ENCODE measurements at places on chromosomes 12 and 14.

GRCh38 chr14:89252887-89253532, 164.0 kb downstream of the FOXN3 start:
- no peak for DNase-seq

DNA sequence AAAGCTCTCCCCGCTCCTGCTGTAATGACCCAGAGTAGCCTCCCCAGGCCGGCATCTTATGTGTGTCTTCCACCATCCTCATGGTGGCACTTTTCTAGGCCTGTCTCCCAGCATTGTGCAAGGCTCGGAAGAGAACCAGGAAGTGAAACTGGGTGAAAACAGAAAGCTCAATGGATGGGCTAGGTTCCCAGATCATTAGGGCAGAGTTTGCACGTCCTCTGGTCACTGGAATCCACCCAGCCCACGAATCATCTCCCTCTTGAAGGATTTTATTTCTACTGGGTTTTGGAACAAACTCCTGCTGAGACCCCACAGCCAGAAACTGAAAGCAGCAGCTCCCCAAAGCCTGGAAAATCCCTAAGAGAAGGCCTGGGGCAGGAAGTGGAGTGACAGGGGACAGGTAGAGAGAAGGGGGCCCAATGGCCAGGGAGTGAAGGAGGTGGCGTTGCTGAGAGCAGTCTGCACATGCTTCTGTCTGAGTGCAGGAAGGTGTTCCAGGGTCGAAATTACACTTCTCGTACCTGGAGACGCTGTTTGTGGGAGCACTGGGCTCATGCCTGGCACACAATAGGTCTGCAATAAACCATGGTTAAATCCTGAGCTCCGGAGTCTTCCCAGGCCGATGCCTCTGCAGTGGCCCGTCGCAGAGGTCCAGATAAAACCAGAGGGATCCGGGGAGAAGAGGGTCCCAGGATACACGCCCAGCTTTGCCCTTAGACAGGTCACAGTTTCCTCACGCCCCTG, 15.6 kb downstream of the ACVRL1 start:
- DNase-seq: no peak

DNA sequence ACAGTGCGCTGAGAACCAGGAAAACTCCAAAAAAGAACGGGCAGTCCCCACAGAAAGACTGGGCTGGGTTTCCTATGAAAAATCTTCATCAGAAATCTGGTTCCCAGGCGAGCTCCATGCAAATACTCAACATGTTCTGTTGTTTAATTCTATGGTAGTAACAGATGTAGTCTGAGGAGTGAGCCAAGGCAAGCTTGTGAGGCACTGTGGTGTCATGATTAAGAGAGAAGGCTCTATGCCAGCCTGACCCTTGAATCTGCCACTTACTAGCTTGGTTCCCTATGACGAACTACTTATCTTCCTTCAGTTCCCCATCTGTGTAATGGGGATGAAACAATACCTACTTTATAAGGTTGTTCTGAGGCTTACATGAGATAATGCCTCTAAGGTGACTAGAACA, 10.7 kb downstream of the POMT2 start:
- no peak for DNase-seq

- no peak for DNase-seq
Observed at GRCh38 chr12:69649529-69649928, 38.8 kb upstream of the LRRC10 start.

- no peak for DNase-seq
Observed at GRCh38 chr12:109680264-109681005, 33.2 kb upstream of the FAM222A start.

- DNase-seq: no peak
Observed at GRCh38 chr14:54839701-54840119, 62.9 kb downstream of the GCH1 start.

DNA sequence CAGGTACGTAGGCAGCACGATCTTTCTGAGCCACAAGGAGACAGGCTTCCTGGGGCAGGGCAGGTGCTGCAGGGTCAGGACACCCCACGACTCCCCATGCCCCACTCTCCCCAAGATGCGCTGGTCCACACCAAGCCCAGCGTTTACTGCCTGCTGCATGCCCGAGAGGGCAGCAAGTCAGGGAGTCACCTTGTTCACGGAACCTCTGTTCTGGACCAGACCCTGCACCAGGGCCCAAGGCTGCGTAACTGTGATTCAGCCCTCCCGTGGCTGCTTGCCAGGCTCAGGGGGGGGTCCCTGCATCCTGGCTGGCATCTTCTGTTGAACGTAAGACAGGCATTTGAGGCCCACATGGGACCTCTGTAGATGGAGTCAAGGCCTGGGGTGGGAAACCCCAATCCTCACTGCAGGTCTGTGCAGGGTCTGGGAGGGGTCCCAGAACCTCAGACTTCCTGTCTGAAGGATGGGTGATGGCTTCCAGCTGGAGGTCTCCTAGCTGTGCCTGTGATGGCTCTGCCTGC, 228.6 kb upstream of the RTL1 start:
- no peak for DNase-seq

DNA sequence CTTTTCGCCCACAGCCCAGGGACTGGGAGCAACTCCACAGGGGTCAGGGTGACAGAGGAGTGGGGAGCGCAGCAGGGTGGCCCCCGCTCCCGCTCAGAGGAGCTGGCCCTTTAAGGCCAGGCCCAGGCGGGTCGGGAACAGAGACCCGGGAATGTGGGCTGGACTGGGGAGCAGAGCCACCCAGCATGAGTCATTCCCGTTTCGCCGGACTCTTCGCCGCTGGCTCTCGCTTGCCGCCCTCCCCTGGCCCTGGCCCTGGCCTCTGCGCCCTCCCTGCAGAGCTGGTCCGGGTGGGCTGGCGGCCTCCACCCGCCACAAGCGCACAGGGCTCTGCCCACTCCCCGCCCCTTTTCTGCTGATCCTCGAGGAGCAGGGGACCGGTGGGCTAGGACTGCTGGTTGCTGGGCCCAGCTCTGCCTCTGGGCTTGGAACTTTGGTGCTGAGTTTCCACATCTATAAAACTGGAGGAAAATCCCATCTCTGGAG, 92.8 kb downstream of the NINJ2 start:
- peak; percentile 54 for DNase-seq

DNA sequence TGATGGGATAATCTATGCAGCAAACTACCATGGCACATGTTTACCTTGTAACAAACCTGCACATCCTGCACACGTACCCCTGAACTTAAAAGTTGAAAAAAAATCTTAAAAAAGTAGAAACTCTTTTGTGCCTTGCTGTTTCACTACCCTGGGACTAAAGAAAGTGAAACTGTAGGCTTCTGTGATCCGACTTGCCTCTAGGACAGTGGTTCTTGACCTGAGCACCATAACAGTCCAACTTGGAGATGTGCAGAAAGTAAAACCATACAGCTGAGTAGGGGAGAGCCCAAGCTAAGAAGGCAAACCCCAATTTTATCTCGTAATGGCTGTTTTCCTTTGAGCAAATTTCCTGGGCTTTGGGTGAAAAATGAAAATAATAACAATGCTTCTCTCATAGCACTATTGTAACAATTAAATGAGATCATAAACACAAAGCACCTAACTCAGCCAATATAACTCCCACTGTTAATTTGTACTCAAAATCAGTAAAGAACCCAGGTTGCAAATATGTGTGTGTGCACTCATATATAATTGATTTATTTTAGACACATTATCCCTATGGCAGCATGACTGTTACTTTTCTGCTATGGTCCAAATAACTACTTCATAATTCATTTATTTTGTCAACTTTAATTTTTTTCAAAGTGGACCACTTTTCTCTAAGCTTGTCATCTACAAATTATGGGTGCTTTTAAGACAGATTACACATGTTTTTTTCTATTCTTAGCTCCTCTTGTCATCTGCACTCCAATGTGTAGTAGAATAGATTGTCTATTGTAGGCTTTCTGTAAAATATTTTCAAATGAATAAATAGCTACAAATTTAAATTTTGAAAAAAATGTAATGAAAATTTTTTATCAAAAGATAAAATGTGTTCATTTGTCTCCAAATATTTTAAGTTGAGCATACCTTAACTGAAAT, 334.9 kb downstream of the BTG1 start:
- DNase-seq: no peak

- no peak for DNase-seq
Observed at GRCh38 chr12:111469401-111469800, 63.7 kb downstream of the SH2B3 start.

GRCh38 chr14:79080040-79080439, 909.9 kb downstream of the NRXN3 start:
- no peak for DNase-seq

- DNase-seq: no peak
Observed at GRCh38 chr12:101204602-101205304, 5.3 kb downstream of the SLC5A8 start.

Measured in thoracic aorta (tissue), 2 donors.